ENCODE measurements at places on chromosomes 5 and 9. TPM values are rescaled to one million over a fixed set of nuclear protein-coding genes. Genes with fewer than 3 reads are reported as not detected.

PSD2 gene
- total RNA-seq, result not detected

DNA sequence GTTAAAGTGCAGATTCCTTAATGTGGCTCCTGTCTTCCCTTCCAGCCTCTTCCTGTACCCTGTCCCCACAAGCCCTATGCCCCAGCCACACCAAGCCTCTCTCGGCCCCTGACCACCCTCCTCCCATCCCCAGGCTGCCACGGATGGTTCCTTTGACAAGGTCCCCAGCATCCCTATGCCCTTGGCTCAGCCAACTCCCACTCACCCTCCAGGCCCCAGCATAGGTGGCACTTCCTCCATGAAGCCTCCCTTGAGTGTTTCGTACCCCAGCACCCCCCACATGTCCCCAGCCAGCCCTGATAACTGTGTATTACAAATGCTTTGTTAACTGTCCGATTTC is 115.5 kb upstream of the TBC1D2 start:
- no peak overlapping the region for H3K4me3 ChIP-seq
- no peaks in the 10 kb centered on the region for H3K36me3 ChIP-seq
- no peaks in the 10 kb centered on the region for H3K27me3 ChIP-seq

GARIN3 gene
- total RNA-seq, result 0.30 TPM

DNA sequence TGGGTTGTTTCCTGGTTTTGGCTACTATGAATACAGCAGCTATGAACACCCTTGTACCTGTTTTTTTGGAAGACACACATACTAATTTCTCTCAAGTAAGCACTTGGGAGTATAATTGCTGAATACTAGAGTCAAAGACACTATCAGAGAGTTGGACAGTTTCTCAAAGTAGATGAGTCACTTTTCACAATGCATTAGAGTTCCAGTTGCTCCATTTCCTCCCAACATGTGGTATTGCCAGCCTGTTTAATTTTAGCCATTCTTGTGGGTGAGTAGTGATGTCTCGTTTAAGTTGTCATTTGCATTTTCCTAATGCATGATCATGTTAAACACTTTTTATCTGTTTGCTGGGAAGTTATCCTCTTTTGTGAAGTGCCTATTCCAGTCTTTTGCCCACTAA is 81.6 kb upstream of the GDNF start:
- H3K36me3 ChIP-seq, result no peaks in the 10 kb centered on the region
- no peaks in the 10 kb centered on the region for H3K4me1 ChIP-seq
- DNase-seq, result no peak
- no peak overlapping the region for H3K27ac ChIP-seq
- peaks cover 6% of the 10 kb centered on the region for H3K27me3 ChIP-seq
- H3K4me3 ChIP-seq, result no peak overlapping the region

DNA sequence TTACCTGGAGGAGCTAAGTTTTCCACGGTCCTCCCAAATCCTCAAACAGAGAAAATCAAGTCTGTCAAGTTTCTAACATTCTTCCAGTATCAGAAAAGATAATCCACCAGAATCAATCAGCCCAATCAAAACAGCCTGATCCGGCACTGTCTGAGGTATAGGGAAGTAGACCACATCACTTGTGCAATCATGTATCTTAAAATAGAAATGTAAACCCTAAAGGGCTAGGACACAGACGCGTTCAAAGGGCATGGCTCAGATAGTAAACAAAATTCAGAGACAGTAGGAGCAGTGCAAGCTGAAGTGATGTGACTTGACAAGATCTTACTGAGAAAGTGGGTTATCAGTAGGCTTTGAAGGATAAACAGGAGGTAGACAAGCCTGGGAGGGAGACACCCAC is 252.4 kb upstream of the DAPK1 start:
- H3K4me3 ChIP-seq, result no peak overlapping the region
- no peak overlapping the region for H3K27ac ChIP-seq
- DNase-seq, result no peak
- no peaks in the 10 kb centered on the region for H3K27me3 ChIP-seq

OBP2B gene
- total RNA-seq, result not detected

- no peaks in the 10 kb centered on the region for H3K4me1 ChIP-seq
- no peaks in the 10 kb centered on the region for H3K27me3 ChIP-seq
- no peaks in the 10 kb centered on the region for H3K36me3 ChIP-seq
- H3K4me3 ChIP-seq, result no peak overlapping the region
- H3K27ac ChIP-seq, result no peak overlapping the region
- no peak for DNase-seq
Observed at GRCh38 chr5:119655061-119655460, 25.7 kb downstream of the FAM170A start.

MARVELD2 gene
- 0.16 TPM for total RNA-seq

ANKDD1B gene
- total RNA-seq, result 0.48 TPM

UNC5A gene
- not detected for total RNA-seq

GRCh38 chr9:134177624-134178393 is 13.4 kb upstream of the RNU6ATAC start:
- no peak overlapping the region for H3K4me3 ChIP-seq
- DNase-seq, result no peak
- no peak overlapping the region for H3K27ac ChIP-seq
- no peaks in the 10 kb centered on the region for H3K36me3 ChIP-seq
- peaks cover 2% of the 10 kb centered on the region for H3K27me3 ChIP-seq

SCAI gene
- 15.9 TPM for total RNA-seq

TAF9 gene
- total RNA-seq, result 63.2 TPM

HTR4 gene
- not detected for total RNA-seq

GRCh38 chr5:179227580-179228311 is 117.5 kb downstream of the ADAMTS2 start:
- no peaks in the 10 kb centered on the region for H3K4me1 ChIP-seq
- DNase-seq, result no peak
- H3K27ac ChIP-seq, result no peak overlapping the region

DNA sequence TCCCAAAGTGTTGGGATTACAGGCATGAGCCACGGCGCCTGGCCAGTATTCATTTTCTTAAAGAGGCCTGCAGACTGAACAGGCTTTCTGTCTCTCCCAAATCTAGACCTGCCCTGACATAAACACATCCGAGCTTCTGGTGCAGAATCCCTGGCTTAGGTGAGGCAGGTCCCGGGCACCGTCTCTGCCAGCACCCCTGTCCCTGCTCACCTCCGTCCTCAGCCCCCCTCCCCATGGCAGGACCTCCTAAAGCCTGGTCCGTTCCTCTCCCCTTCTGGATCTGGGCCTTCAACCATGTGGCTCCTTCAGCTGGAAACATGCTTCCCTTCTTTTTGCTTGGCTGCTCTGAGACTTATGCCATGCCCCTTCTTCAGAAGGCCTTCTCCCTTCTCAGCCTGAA is 22.7 kb upstream of the RXRA start:
- DNase-seq, result no peak
- H3K27me3 ChIP-seq, result peaks cover 7% of the 10 kb centered on the region
- no peaks in the 10 kb centered on the region for H3K36me3 ChIP-seq
- H3K27ac ChIP-seq, result no peak overlapping the region
- no peak overlapping the region for H3K4me3 ChIP-seq

SPINK7 gene
- total RNA-seq, result not detected

- H3K4me1 ChIP-seq, result no peaks in the 10 kb centered on the region
- H3K4me3 ChIP-seq, result no peak overlapping the region
- H3K27me3 ChIP-seq, result no peaks in the 10 kb centered on the region
Observed at GRCh38 chr5:173736923-173737412, 120.5 kb upstream of the BOD1 start.

- no peak for DNase-seq
- H3K4me1 ChIP-seq, result peaks cover 15% of the 10 kb centered on the region
- H3K27ac ChIP-seq, result no peak overlapping the region
- H3K4me3 ChIP-seq, result no peak overlapping the region
- H3K27me3 ChIP-seq, result peaks cover 3% of the 10 kb centered on the region
Observed at GRCh38 chr5:151227918-151228447, 4.1 kb upstream of the CCDC69 start.

DNA sequence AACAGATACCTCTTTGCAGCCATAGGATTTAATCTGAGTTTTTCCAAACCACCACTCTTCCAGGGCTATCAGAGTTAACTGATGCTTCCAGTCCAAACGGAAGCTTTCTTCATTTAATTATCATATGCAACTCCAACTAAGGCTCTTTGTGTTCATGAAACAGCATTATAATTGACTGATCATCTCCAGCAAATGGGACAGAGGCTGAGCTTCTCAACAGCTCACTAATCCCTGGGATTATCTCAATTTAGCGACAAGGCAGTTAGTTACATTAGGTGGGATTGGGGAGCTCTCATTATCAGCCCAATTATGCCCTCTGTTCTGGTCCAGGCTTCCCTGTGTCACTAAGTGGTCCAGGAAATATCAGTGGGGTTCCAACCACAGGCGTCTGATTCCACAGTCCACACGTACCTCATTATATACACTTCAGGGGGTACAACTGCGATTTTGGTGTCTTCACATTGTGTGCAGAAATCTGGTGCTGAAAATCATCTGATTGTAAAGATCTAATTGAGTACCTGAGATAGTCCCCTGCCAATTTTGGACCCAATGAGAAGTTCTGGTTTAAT is 313.5 kb upstream of the PANK3 start:
- H3K4me1 ChIP-seq, result peaks cover 30% of the 10 kb centered on the region
- peaks cover 5% of the 10 kb centered on the region for H3K27me3 ChIP-seq
- no peak for DNase-seq
- no peak overlapping the region for H3K27ac ChIP-seq
- no peak overlapping the region for H3K4me3 ChIP-seq

GRXCR2 gene
- not detected for total RNA-seq

GRCh38 chr5:120306303-120306702 is 157.8 kb upstream of the PRR16 start:
- no peaks in the 10 kb centered on the region for H3K27me3 ChIP-seq
- no peaks in the 10 kb centered on the region for H3K4me1 ChIP-seq
- no peak overlapping the region for H3K4me3 ChIP-seq
- no peak overlapping the region for H3K27ac ChIP-seq

Measured in activated T-helper 2 cell treated with anti-CD3 and anti-CD28 coated beads, Interferon-gamma antibody, Interleukin-2, Interleukin-4, amounts not matched to agents 10 μg/mL and 5 μg/mL and 100 μg/mL, durations not matched to agents 14 hours and 24 hours and 36 hours (primary cell).